Activated naive CD8-positive, alpha-beta T cell treated with anti-CD3 and anti-CD28 coated beads, Interleukin-2, amount 50 U/mL, for 24 hours (primary cell): ENCODE measurements at places on chromosomes 7 and 10.

- no peak for DNase-seq
Measured at GRCh38 chr7:24888653-24889052, 91.3 kb downstream of the OSBPL3 start.

GRCh38 chr7:81207801-81208200, 288.9 kb upstream of the SEMA3C start:
- DNase-seq: no peak

- DNase-seq: no peak
Measured at GRCh38 chr7:40923626-40924025, 779.3 kb downstream of the INHBA start.

DNA sequence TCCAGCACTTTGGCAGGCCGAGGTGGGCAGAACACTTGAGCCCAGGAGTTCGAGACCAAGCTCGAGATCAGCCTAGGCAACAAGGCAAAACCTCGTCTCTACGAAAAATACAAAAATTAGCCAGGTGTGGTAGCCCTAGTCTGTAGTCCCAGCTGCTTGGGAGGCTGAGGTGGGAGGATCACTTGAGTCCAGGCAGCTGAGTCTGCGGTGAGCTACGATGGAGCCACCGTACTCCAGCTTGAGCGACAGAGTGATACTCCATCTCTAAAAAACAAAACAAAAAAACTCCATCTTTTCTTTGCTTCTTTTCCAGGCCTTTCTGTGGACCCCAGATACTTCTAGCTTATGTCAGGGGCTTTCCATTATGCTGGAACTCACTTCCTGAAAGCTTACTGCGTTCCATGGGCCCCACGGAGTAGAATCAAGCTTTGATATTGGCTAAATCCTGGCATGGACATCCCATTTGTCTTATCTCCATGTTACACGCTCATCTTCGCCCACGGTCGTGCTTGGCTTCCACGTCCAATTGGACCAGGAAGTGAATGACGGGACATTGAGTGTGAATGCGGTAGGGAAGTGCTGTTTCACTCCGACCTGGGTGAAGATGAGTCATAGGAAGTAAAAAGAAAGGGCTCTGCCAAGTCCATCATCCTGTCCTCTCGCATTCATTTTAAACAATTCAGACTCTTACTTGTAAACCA, 45.7 kb downstream of the FAM171A1 start:
- DNase-seq: no peak

DNA sequence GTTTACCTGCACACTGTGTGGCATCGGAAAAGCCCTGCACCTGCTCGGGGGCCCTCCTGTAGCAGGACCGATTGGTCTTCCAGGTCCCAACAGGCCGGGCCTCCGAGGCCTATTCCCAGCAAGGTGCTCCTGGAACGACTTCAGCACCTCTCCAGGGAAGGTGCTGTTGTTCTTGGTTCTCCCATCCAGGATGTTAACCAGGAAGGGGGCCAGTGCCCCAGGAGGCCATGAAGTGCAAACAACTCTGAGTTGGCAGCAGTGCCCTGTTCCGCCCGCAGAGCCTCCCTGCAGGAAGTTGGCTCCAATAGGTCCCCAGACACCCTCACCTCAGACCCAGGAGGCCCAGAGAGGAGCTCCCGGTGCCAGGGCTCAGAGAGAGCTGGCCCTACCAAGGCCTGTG, 64.0 kb upstream of the DUSP5 start:
- no peak for DNase-seq

DNA sequence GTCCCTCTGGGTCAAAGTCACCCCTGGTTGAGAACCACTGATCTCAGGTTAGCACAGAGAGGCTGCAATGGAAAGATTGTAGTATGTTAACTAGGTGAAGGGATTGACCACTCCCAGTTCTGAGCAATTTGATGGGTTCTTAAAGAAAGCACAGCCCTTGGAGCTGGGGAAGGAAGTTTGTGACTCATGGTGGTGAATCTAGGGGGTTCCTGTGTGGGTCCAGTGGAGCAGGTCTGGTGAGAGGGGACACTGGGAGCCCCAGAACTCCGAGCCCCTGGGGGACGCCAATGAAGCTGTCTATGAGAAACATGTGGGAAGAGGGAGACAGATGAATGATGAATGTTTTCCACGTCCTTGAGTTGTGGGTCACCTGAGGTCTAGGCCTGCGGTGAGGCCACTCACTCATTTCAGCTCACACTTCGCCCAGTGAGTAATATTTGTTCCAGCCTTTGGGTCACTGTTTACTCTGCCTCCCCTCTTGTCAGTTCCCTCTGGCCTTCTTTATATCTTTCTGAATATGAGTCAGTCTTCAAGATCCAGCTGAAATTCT, 341.9 kb downstream of the LRMDA start:
- DNase-seq: no peak

DNA sequence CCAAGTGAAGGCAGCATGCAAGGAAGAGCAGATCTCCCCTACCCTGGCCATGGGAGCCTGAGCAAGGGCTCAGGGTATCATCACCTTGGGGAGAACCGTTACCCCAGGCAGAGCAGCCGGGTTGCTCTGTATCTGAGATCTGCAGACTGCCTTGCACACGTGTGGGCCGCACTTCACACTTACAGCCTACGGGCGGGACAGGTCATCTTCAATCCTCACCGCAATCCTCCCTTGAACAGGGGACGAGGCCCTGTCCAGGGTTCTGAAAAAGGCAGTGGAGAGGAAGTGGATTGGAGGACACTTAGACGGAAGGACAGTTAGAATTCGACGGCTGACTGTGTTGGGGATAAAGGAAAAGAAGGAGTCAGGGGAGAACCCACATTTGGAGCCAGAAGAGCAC, 51.4 kb downstream of the NPS start:
- DNase-seq: no peak

DNA sequence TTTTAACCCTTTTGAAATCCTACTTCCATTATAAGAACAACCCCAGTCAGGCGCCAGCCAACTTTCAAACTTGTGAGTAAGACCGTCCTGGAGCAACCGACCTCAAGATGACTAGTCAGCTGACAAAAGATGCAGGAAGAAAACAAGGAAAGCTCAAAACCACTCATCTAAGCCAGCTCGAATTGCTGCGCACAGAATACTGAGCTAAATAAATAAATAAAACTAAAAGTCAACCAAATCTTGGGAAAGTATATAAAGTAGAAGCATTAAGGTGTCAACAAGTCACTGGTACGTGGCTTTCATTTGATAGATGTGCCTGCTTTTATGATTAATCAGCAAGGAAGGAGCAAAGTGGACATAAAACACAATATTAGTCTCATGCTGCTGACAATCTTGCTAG, 1269.8 kb downstream of the XPNPEP1 start:
- no peak for DNase-seq

DNA sequence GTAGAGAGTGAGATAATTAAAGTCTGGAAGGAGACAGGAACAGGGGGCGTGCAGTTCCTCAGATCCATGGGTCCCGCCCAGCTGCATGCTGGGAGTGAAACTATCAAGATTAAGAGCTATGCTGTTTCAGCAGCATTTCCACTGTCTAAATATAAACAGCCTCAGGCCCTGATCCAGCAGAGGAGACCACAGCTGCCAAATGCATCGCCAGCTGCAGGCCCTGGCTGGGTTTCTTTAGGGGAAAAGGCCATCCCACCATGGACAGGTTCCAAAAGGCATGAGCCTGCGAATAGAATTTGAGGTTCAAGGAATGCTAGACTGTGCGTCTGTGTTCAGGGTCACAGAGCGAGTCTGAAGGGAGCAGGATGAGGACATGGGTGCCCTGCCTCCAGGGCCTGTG, 411.4 kb downstream of the PAXIP1 start:
- no peak for DNase-seq

DNA sequence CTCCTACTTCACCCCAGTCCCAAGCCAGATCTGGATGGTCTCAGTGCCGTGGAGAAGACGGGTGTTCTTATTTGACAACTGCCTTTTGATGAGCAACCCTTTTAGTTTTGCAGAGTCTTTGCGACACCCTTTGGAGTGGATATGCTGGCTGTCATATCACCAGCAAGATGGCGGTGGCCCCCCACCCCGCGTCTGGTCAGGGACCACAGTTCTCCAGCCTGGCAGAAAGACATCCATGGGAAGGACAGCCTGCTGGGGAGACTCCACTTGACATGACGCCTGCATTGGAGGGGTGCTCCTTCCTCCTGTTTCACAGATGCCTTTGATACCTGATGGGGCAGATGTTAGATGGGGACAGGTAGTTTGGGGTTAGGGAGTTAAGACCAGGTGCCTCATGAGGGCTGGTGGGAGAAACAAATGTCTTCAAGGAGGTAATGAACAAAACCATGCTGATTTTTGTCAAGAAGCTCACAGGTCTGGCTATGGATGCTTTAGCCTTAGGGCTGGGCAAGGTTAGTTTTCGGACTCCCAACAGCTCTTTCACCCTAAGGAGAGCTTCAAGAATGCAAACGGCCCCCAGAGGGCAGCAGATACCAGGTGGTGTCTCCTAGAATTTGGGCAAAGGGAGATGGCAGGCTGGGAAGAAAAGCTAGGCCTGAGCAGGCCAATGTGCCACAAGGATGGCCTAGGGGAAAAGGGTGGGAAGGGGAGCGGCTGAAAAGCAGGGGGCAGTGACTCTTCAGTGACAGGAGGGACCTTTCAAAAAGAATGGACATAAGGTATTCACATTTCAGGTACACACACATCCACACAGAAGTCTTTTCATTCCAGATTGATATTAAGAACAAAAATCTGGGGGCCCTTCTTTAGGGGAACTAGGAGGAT, 95.2 kb downstream of the CLEC2L start:
- peak; percentile 56 for DNase-seq

GRCh38 chr7:140557809-140558518, 78.7 kb upstream of the MKRN1 start:
- no peak for DNase-seq

DNA sequence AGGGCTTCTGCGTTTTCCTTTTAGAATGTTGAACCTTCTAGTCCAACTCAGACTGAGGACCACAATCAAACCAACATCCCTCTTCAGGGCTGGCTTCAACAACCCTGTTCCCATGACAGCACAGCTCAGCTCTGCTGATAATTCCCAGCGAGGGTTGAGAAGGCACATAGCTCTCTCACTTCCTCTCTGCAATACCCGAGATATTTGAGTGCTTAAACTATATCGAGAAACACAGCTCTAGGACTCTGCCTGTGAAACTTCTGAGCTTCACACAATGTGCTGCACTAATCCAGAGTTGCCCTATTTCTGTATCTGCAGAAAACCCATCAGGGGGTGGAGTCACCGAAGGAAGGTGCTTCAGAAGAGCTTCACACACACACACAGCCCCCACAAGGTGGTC, 1.6 kb upstream of the ADARB2 start:
- no peak for DNase-seq

DNA sequence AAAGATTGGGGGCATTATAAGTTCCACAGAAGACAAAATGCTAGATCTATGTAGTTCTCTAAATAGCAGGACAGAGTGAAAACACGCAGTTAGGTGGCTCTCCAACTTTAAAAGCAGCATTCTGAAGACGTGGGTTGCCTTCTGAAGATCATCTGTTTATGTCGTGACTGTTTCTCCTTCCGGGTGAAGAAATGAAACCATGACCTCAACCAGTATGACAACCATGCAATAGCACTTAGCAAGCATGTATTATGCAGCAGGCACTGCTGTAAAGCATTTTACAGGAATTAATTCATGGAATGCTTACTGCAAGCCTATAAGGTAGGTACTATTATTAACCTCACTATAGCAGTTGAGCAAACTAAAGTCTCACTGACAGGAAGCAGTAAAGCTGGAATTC, 125.2 kb downstream of the SLC25A13 start:
- DNase-seq: no peak

DNA sequence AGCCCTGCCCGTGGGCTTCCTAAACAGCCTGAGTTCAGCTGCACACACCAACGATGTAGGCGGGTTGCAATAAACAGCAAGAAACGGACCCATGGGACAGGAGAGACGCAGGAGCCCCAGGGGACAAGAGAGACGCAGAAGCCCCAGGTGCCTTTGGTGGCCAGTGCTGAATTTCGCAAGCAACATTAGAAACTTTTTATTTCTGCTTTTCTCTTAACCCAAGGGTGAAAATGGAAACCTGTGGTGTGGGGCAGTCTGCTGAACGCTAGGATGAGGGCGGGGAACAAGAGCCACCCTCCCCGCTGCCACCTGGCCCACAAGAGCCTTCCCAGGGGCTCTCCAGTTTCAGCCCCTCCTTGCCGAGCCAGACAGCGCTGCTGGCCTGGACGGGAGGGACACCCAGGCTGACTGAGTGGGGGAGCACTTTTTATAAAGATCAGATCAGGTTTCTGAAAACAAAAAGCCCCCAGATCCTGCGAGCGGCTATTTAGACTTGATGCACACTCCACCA, 20.0 kb upstream of the GPR146 start:
- DNase-seq: no peak

DNA sequence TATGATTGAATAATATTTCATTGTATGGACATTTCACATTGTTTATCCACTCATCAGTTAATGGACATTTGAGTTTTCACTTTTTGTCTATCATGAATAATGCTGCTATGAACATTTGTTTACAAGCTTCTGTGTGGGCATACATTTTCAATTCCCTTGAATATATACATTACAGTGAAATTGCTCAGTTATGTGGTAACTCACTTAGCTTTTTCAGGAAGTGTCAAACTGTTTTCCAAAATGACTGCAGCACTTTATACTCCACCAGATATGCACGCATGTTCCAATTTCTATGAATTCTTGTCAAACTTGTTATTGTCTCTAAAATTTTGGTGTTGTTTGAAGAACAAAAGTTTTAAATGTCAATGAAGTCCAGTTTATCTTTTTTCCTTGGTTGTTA, 401.2 kb downstream of the THSD7A start:
- no peak for DNase-seq

GRCh38 chr7:105935250-105935649, 27.8 kb upstream of the CDHR3 start:
- DNase-seq: no peak

DNA sequence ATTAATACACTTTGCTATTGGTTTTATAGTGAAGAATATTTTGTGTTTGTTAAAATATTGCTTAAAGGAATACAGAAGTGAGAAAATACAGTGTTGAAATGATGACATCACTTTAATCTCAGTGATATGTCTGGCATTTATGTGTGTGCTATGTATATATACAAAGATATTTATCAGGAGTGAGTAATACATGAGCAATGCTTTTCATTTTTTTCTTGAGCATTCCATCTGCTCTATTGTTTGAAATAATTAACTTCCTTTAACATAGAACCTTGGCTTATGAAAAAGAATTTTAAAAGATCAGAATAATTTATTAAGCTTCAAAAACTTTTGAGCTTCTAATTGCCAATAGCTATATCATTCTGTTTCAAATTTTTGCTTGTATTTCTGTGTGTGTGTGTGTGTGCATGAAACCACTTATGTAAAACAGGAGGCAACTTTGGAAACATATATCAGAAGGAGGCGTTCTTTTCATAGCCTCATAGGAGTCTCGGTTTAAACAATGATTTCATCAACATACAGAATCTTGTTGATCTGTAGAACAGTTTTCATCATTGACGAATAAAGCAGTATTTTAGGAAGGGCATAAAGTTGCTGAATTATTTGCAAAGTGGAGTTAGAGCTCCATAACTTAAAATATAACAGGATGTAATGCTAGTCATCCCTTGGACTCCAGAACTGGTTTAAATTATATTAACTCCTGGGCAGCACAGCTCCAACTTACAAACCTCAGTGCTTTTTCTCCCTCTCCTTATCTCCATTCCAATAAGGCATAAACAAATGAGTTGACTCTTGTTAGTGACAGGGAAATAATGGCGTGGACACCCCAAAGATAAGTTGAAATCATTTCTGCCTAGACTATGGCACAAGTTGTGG, 228.4 kb upstream of the DGKB start:
- no peak for DNase-seq
